ENCODE measurements at places on chromosomes 6 and 20.
A peak's percentile ranks its signal among the peaks of the same experiment; 100 is the strongest.

- DNase-seq: no peak
Observed at GRCh38 chr6:138662471-138662870, 111.1 kb upstream of the CCDC28A start.

DNA sequence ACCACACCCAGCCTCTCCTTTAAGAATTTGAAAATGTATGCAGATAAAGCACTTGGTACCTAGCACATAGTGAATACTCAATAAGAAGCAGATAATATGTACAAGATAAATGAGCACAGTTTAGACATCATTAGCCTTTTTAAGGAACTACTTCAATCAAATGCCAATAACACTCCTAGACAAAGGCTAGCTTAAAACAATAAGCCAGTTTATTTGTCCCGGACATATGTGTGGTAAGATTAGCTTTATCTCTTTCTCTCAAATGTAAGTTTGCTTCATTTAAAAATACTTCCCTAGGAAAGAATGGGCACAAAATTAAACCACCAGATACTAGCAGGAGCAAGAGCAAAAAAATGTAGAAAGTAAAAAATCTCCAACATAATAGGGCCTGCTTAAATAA, 73.8 kb downstream of the MAP3K5 start:
- no peak for DNase-seq

DNA sequence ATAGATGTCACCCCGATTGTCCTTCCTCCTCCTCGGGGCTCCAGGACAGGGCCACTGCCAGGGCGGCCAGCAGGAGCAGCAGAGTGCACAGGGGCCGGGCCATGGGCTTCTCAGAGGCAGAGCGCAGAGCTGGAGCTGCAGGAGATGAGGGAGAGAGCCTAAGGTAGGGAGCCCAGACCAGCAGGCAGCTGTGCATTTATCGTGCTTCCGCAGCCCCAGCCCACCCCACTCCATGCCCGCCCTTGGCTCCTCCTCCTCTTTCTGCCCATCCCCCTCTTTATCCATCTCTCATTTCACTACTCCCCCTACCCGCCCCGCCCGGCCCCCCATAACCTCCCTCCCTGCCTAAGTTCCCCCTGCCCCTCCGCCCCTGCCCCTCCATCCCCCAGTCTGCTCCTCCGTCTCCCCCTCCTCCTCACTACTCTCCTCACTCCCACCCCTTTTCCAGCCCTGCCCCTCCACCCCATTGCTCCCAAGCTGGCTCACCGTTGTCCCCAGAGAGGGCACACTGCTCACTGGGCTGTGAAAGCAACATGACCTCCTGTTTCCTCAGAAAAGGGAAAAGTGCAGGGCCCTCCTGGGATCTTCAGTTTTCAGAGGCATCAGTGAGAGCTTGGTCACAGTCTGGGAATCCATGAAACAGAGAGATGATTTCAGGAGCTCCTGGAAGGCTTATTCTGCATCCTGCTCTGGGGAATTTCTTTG, 25.5 kb upstream of the CST1 start:
- DNase-seq: no peak

GRCh38 chr6:15080895-15081294, 165.0 kb upstream of the JARID2 start:
- DNase-seq: no peak

- no peak for DNase-seq
Observed at GRCh38 chr6:119269266-119270103, 80.1 kb downstream of the MAN1A1 start.

- DNase-seq: no peak
Observed at GRCh38 chr6:27178407-27178730, 69.1 kb upstream of the PRSS16 start.

- peak; percentile 97 for DNase-seq
Observed at GRCh38 chr20:23350196-23350903, at the start of gene NXT1. TSS of gene NXT1 (plus strand) at chr20:23350791. CDS start at chr20:23354042, 3,251 bp downstream.

- no peak for DNase-seq
Observed at GRCh38 chr20:5492937-5493336, 176.2 kb upstream of the PROKR2 start.

DNA sequence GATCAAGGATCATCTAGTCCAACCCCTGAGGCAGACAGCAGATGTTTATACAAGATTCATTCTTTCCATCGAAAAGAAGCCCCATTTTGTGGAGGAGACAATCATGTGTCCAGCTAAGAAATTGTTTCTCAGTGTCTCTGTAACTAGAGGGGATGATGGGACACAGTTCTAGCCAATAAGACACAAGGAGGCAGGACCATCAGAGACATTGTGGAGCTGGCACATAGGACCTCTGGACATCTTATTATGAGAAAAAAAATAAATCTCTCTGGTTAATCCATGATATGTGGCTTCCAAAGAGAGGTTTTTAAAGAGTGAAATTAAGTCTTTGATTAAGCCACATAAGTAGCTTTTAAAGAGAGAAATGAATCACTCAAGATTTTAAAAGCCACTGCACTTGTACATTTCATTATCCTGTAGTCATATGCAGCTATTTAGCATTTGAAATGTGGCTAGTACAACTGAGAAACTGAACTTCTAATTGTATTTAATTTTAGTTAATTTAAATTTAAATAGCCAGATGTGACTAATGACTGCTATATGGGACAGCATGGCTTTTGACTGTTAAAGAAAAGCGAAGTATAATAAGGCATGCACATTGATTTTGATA, 176.8 kb downstream of the TASP1 start:
- no peak for DNase-seq

All from DMS153 (cell line).